ENCODE measurements at places on chromosomes 4 and X.

- DNase-seq: no peak
Measured at GRCh38 chr4:146762016-146762415, 123.3 kb downstream of the POU4F2 start.

DNA sequence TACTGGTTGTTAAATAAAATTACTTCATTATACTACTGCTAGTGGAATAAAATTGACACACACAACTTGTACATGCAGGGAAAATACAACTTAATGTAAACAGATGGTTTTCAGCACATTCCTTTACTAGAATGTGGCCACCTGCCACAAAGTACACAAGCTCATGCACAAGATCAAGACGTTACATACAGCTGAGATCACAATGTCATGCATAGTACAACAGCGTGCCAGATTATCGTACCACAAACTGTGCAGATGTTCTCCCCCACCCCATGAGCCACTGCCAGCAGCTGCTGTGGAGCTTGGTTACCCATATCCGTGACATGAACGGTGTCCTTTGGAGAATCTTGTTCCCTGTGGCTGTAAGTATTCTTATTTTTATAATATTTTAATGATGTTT is 27.7 kb downstream of the FBXO8 start:
- DNase-seq: no peak

DNA sequence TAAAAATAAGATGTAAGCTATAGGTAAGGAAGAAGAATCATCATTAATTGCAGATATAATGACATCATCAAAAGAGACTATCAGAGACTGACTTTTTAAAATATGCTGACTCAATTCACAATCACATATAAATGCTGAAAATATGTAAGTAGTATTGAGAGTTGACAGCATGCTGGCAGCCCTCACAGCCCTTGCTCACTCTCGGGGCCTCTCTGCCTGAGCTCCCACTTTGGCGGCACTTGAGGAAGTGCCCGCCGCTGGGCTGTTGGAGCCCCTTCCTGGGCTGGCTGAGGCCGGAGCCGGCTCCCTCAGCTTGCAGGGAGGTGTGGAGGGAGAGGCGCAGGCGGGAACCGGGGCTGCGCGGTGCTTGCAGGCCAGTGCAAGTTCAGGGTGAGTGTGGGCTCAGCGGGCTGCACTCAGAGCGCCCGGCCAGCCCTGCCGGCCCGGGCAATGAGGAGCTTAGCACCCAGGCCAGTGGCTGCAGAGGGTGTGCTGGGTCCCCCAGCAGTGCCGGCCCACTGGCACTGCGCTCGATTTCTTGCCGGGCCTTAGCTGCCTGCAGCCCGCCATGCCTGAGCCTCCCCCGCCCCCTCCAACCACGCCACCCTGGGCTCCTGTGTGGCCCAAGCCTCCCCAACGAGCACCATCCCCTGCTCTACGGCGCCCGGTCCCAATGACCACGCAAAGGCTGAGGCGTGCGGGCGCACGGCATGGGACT is 68.9 kb downstream of the RAB28 start:
- DNase-seq: no peak

- DNase-seq: no peak
Measured at GRCh38 chrX:120617996-120618630, 11.7 kb downstream of the C1GALT1C1 start.

DNA sequence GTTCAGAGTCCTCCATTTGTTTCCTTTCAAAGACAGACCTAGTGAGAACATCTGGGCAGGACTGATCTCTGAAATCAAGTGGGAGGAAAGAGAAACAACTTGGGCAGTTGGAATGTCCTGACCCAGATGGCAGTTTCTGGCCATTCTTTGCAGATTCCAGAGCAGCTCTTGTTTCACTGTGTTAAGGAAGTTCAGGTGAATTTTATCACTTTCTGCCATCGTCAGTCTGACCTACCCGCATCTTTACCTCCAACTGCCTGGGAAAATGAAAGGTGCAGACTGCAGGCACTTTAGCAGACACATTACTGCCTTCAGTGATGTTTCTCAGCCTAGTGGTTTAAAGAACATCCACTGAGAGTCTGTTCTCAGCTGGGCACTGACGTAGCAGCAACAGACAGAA is 216.2 kb downstream of the CEP135 start:
- no peak for DNase-seq

DNA sequence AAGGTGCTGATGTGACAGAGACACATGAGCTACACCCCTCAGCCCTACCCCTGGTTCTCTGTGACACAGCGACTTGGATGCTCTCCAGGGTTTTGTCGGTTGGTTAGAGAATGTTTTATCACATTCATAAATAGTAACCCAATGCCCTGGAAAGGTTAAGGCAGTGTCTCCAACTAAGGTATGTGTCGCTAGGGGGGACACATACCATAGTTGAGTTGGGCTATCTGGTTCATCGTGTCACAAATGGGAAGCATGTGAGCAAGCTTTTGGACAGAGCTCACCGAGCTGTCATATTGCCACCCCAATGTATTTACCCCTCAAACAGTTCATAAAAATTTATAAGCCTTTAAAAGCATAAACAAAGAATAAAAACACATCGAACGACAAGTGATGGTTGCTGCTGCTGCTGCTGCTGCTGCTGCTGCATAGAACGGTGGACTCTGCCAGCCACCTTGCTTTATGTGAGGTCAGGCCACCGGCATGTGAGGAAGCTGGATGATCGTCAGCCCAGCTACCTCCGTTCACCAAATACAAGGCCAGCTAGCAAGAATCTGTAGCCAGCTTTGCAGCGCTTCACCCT is 55.9 kb downstream of the STOX2 start:
- DNase-seq: peak; percentile 14

DNA sequence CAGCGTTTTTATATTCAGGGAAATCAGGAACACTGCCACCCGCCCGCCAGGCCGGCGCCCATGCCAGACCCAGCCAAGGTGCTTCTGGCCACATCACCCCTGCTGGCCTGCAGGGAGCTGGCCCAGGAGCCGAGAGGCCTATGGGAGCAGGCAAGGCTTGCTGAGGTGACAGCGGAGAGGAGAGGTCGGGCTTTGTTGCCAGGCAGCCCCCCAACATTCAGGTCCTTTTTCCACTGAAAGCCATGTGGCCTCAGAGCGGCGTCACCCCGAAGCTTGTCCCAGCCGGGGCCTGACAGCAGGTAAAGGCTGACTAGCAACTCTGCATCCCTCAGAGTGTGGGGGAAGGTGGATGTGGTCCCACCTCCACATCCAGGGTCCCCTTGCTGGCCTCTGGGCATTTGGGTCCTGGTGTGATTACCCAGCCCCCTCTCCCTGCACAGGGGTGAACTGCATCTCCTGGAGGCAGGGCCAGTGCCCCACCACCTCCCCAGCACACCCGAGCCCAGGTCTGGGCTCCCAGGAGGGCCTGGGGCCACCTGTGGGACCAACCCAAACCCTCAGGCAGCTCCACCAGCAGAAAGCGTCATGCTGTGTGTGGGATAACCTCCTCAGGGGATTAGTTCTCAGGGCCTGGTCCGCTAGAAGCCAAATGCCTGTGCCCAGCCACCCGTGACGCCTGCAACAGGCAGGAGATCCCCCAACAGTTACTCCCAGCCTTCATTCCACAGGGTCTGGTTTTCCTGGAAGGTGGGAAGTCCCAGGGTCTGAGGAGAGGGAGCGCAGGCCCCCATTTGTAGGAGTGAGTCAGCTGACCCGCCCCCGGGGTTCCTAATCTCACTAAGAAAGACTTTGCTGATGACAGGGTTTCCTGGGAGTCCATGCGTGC is at the start of gene PDE6B:
Gene PDE6B, plus strand, starts transcription at position 869 of the 886 bp plus-strand sequence. CDS start 54 bp downstream, outside the sequence.
- no peak for DNase-seq

GRCh38 chr4:58261526-58261925 is 1151.3 kb upstream of the IGFBP7 start:
- no peak for DNase-seq

GRCh38 chrX:66717926-66718325 is 79.0 kb upstream of the EDA2R start:
- DNase-seq: no peak

DNA sequence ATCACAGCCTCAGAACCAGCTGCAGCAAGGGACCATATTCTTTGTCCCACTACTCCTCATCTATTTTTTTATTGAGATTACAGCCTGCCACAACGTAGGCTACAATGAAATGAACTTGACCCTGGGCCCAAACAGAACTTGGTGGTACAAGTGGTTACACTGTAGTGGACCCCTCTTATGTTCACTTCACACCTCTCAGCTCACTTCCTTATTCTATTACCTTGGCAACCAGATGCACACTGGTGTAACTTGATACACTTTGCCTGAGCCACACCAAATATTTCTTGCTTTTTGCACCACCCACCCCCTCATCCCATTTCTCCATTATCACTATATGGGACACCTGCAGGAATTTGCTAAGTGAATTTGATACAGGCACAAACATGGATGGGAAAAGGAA is 105.8 kb downstream of the CXCL13 start:
- DNase-seq: no peak

DNA sequence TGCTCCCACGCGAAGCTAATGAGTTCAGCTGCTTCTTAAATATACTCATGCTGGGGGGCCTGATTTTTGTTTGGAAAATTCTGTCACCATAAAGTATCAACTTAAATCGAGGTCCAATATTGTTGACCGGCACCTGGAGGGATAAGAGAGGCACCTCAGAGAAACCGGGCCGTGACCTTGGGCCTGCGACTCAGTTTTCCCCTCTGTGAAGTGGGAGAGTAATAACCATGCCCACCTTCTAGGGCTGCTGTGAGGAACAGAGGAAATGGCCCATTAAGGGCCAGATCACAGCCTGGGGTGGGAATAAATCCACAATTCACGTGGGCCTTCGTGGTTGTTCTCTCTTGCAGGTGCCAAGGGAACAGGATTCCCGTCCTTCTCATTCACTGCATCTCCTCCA is 39.4 kb downstream of the ZBTB49 start:
- DNase-seq: no peak

DNA sequence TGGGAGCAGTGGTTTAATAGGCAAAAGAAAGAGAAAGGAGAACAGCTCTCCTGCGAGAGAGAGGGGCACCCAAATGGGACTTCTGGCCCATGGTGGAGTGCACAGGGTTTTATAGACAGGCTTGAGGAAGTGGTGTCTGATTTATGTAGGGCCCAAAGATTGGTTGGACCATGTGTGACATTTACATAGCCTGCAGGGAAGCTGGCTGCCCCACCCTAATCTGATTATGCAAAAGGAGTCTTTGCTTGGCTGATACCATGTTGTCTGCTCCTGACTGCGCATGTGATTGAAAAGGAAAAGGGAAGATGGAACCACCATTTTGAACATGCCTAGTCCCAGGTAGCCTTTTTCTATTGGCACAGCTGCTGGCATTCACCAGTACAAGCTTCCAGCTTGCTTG is 100.0 kb upstream of the DIPK2B start:
- DNase-seq: no peak

DNA sequence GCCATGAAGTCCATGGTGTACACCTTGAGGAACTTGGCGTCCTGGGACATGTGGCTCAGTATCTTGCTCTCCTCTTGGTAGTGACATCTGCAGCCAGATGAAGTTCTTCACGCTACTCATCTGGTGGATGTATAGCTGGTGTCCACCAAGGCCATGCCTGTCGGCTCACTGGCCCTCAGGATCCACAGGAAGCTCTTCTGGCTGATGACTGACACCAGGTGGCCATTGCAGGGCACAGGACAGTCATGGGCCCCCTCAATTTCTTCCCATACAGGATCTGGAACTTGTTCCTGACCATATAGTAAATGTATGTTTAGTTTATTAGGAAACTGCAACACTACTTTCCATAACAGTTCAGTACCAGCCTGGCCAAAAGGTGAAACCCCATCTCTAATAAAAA is 10.3 kb upstream of the CLCN5 start:
- no peak for DNase-seq

DNA sequence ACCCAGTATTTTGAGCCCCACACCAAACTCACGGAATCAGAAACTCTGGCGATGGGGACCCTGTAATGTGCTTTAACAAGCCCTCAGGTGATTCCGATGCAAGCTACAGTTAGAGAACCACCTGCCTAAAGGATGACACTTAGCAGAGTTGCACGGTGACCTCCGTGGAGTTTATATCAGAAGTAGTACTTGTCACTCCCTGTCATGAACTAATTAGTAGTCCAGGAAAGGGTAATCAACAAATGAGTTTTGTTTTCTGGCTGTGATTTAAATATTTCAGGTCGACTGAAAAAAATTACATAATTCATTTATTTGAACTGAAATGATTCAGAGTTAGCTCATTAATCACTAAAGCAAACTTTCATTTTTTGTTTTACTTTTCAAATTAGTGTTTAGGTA is 56.4 kb downstream of the TMA16 start:
- no peak for DNase-seq

GRCh38 chrX:119880552-119881437 is 9.2 kb downstream of the NDUFA1 start:
- DNase-seq: peak; percentile 46

DNA sequence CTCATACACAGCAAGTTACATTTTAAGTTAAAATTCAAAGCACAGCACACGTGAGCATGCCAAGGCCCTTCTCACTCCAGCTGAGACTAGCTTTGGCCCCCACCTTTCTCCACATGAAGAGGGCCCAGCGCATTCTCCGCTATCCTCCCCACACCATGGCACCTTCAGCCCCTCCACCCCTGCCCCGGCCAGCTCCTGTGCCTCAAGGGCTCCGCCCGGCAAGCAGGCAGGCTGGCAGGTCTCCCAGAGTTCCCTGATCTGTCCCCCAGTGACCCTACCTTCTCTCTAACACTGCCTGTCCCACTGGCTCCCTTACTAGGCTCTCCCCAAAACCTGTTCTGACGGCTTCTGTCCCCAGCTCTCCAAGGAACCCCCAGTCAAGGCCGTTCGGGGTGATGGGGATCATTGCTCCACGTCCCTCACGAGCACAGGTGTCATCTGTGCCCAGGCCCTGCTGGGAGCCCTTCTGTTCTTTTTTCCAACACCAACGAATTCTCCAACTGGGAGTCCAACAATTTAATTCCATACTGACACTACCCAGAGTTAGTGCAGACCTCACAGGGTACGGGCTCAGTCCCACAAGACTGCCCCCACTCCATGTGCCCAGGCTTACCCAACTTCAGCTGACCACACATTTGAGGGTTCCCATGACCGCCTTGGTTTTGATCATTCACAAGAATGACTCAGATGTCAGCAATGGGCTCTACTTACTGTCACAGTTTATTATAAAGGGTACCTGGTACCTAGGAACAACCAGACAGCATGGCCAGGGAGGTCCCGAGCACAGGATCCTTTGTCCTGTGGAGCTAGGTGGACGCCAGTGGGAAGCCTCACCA is 4.2 kb downstream of the LETM1 start:
- DNase-seq: no peak

- no peak for DNase-seq
Measured at GRCh38 chr4:126727461-126727860, 905.3 kb upstream of the INTU start.

- no peak for DNase-seq
Measured at GRCh38 chr4:73741031-73741749, 821 bp downstream of the CXCL8 start.

All from LoVo (cell line).